Nephron progenitor cell (in vitro differentiated cells): ENCODE measurements at places on chromosomes 11 and 22.
A peak's percentile ranks its signal among the peaks of the same experiment; 100 is the strongest.

DNA sequence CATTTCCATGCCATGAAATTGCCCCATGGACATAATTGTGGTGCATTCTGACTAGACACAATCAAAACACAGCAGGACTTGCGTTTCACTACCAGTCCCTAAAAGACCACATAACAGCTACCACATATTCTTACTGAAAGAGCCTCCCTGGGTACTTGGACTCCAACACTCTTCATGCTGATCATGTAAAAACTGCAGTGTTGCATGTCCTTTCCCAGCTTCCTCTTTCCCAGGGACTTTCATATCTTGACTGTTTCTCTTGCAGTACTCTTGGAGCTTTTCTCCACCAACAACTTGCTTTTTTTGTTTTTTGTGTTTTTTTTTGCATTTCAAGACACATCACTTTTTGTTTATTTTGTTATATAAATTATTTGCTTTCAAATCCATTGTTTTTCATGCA is 22.9 kb downstream of the MS4A6E start:
- peaks cover 3% of the 10 kb centered on the region for H3K27me3 ChIP-seq
- H3K27ac ChIP-seq: no peak overlapping the region
- DNase-seq: no peak

GRCh38 chr11:73889019-73889418 is 12.2 kb downstream of the PAAF1 start:
- peaks cover 5% of the 10 kb centered on the region for H3K4me1 ChIP-seq
- no peak overlapping the region for H3K27ac ChIP-seq
- H3K27me3 ChIP-seq: no peaks in the 10 kb centered on the region
- H3K36me3 ChIP-seq: peaks cover 58% of the 10 kb centered on the region

GRCh38 chr11:117807482-117808327 is 10.7 kb upstream of the DSCAML1 start:
- peaks cover 90% of the 10 kb centered on the region for H3K27me3 ChIP-seq
- H3K4me1 ChIP-seq: peaks cover 36% of the 10 kb centered on the region
- peak; percentile 89 for DNase-seq
- no peaks in the 10 kb centered on the region for H3K36me3 ChIP-seq
- H3K27ac ChIP-seq: no peak overlapping the region

GRCh38 chr22:49892226-49892899 is 25.9 kb downstream of the ALG12 start:
- peaks cover 98% of the 10 kb centered on the region for H3K36me3 ChIP-seq
- H3K4me1 ChIP-seq: peaks cover 6% of the 10 kb centered on the region
- H3K27ac ChIP-seq: no peak overlapping the region
- H3K27me3 ChIP-seq: peaks cover 4% of the 10 kb centered on the region

- peaks cover 3% of the 10 kb centered on the region for H3K27me3 ChIP-seq
- no peak overlapping the region for H3K4me3 ChIP-seq
- no peak overlapping the region for H3K27ac ChIP-seq
- H3K4me1 ChIP-seq: no peaks in the 10 kb centered on the region
- H3K36me3 ChIP-seq: no peaks in the 10 kb centered on the region
Measured at GRCh38 chr11:28488336-28488735, 380.1 kb downstream of the METTL15 start.

GRCh38 chr11:37511425-37511933 is 913.4 kb upstream of the RAG2 start:
- no peaks in the 10 kb centered on the region for H3K4me1 ChIP-seq
- H3K27ac ChIP-seq: no peak overlapping the region
- H3K27me3 ChIP-seq: no peaks in the 10 kb centered on the region
- no peaks in the 10 kb centered on the region for H3K36me3 ChIP-seq
- H3K4me3 ChIP-seq: no peak overlapping the region
- DNase-seq: no peak

- peak; percentile 30 for DNase-seq
- no peak overlapping the region for H3K4me3 ChIP-seq
- H3K36me3 ChIP-seq: no peaks in the 10 kb centered on the region
- no peak overlapping the region for H3K27ac ChIP-seq
- H3K4me1 ChIP-seq: peaks cover 29% of the 10 kb centered on the region
Measured at GRCh38 chr11:31805629-31806185, 5.4 kb downstream of the PAX6 start.

DNA sequence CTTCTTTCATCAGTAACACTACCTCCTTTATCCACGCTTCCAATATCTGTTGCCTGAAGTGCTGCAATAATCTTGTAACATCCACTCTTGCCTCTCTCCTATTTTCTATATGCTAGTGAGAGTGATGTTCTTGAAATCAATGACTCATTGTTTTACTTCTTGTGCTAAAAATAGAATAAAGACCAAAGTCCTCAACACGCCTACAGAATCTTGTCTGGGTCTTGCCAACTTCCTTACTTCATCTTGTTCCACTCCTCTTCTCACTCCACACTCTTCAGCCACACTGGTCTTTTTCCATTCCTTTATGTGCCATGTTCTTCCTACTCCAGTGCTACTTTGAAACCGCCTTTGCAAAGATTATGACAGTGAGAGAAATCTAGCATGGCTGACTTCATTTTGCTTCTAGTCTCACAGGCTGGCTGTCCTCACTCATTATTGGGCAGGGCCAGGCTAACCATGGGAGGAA is 136.4 kb downstream of the CCDC81 start:
- DNase-seq: no peak
- no peaks in the 10 kb centered on the region for H3K36me3 ChIP-seq
- no peak overlapping the region for H3K27ac ChIP-seq
- no peak overlapping the region for H3K4me3 ChIP-seq
- H3K27me3 ChIP-seq: no peaks in the 10 kb centered on the region

GRCh38 chr11:48103621-48104567 is 112.7 kb upstream of the OR4B1 start:
- H3K27me3 ChIP-seq: peaks cover 7% of the 10 kb centered on the region
- no peak overlapping the region for H3K27ac ChIP-seq
- DNase-seq: no peak
- H3K4me1 ChIP-seq: peaks cover 58% of the 10 kb centered on the region
- no peaks in the 10 kb centered on the region for H3K36me3 ChIP-seq

GRCh38 chr22:49673048-49673447 is 154.6 kb downstream of the BRD1 start:
- peaks cover 79% of the 10 kb centered on the region for H3K27me3 ChIP-seq
- H3K4me3 ChIP-seq: no peak overlapping the region
- H3K27ac ChIP-seq: no peak overlapping the region
- no peak for DNase-seq
- H3K4me1 ChIP-seq: peaks cover 10% of the 10 kb centered on the region
- H3K36me3 ChIP-seq: no peaks in the 10 kb centered on the region

DNA sequence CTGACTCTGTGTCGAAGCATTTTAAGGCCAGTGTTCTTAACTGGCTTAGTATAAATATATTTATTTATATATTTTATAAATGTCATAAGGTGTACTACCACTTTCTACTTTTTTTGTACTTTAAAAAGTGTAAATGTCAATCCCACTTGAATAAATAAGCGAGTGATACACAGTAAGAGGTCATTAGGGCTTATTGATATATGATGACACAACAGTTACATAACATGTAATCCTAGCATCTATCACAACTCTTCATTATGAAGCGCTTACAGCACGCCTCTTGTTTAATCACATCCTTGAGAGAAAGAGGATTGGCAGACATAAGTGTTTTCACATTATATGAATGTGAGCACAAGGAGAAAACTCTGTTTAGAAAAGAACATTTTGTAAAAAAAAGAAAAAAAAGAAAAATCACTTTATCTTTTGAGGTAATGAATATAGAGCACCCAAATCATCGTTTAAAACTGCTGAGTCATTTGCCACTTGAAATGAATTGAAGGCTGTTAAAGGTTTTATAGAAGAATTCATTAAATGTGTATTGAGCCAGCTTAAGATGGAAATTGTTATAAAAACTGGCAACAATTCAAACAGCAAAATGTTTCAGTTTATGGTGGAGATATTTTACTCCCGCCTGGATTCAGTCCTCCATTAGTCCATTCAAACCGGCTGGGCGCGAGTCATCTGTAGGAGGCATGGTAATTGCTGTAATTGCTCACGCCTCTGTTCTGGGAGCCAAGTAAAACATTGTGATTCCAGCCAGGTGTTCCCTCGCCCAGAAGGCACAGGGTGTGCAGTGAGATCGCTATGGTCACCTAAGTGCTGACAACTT is 627.3 kb upstream of the KIRREL3 start:
- H3K4me3 ChIP-seq: no peak overlapping the region
- H3K4me1 ChIP-seq: peaks cover 67% of the 10 kb centered on the region
- H3K36me3 ChIP-seq: no peaks in the 10 kb centered on the region
- H3K27me3 ChIP-seq: peaks cover 2% of the 10 kb centered on the region

- no peaks in the 10 kb centered on the region for H3K36me3 ChIP-seq
- H3K27me3 ChIP-seq: peaks cover 3% of the 10 kb centered on the region
- H3K4me3 ChIP-seq: no peak overlapping the region
- peaks cover 8% of the 10 kb centered on the region for H3K4me1 ChIP-seq
- DNase-seq: no peak
Measured at GRCh38 chr11:95461348-95461747, 230.3 kb upstream of the SESN3 start.

GRCh38 chr11:112801025-112801816 is 160.0 kb upstream of the NCAM1 start:
- peaks cover 62% of the 10 kb centered on the region for H3K4me1 ChIP-seq
- DNase-seq: no peak
- peaks cover 14% of the 10 kb centered on the region for H3K27me3 ChIP-seq
- H3K4me3 ChIP-seq: no peak overlapping the region

DNA sequence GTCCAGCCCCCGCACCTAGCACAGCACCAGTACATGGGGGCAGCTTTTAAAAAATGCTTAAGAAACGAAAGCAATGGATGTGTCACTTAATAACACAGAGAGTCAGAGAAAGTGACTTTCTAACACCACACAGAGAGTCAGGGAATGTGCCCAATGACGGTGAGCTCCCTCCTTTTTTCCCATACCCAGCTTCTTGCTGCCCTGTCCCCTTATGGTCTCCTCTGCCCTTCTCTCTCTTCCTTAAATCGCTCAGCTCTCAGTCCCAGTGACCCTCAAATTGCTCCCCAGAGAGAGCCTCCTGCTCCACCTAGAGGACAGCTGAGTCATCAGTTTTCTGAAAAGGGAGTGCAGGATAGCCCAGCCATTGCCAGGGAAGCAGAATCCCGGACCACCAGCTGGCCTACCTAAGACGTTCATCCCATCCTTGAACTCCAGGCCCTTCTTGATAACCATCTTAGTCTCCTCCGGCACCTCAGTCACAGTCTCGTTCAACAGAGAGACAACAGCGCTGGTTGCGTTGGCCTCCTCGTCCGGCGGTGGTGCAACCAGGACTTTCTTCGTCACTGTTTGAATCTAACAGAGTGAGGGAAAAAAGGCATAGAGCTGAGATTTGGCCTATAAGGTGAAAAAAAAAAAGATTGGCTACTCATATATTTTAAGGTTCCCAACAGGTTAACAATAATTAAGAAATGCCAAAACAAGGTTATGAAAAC is 113.5 kb downstream of the SLC1A2 start:
- H3K27me3 ChIP-seq: peaks cover 5% of the 10 kb centered on the region
- no peak overlapping the region for H3K27ac ChIP-seq
- peak; percentile 41 for DNase-seq
- no peak overlapping the region for H3K4me3 ChIP-seq
- peaks cover 21% of the 10 kb centered on the region for H3K4me1 ChIP-seq

GRCh38 chr11:26231252-26231661 is 100.7 kb upstream of the ANO3 start:
- no peaks in the 10 kb centered on the region for H3K27me3 ChIP-seq
- peak overlapping the region; percentile 61 for H3K27ac ChIP-seq
- no peaks in the 10 kb centered on the region for H3K4me1 ChIP-seq
- no peaks in the 10 kb centered on the region for H3K36me3 ChIP-seq

GRCh38 chr11:126915430-126915829 is 85.1 kb downstream of the KIRREL3 start:
- H3K4me1 ChIP-seq: peaks cover 5% of the 10 kb centered on the region
- no peak overlapping the region for H3K27ac ChIP-seq
- no peak overlapping the region for H3K4me3 ChIP-seq
- DNase-seq: no peak
- peaks cover 3% of the 10 kb centered on the region for H3K27me3 ChIP-seq
- no peaks in the 10 kb centered on the region for H3K36me3 ChIP-seq

DNA sequence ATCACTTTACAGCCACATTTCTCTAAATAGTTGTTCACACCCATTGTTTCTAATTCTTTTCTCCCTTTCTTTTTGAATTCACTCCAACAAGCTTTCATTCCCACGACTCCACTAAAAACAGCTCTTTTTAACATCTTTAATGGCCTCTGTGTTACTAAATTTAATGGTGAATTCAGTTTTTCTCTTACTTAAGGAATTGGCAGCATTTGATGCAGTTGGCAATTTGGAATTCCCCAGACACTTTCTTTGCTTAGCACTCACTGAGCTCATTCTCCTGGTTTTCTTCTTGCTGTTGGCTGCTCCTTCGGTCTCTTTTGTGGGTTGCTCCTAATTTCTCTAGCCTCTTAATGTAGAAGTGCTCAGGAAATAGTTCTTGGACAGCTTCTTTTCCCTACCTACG is 40.5 kb upstream of the OR9Q1 start:
- H3K4me1 ChIP-seq: no peaks in the 10 kb centered on the region
- H3K4me3 ChIP-seq: no peak overlapping the region
- no peaks in the 10 kb centered on the region for H3K36me3 ChIP-seq
- peaks cover 15% of the 10 kb centered on the region for H3K27me3 ChIP-seq

DNA sequence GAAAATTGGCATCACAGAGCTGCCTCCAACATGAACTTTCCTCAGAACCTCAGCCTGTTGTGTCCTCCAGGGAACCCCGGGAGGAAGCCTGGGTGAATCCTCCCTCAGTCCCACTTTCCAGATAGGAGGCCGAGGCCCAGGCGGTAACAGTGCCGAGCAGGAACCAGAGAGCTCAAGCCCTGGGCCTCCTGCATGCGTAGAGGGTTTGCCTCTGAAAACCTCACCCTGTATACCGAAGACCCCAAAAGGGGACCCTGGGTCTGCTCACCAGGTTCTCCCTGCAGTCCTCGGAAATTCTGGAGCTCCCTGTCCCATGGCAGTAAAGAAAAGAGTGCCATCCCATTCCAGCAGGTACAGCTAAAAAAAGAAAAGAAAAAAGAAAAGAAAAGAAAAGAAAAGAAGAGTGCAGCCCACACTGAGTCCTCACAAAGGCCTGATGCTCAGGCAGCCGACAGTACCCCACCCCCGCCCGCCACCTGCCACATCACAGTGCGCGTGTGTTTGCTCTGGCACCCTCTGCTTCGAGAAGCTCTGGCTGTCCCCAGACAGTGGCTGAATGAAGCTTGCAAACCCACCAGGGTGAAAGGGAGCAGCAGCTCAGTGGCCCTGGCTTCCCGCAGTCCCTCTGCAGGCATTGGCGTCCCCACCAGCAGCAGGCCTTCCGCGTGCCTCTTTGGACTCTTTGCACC is 28.4 kb upstream of the FADD start:
- peak overlapping the region; percentile 61 for H3K27ac ChIP-seq
- peaks cover 7% of the 10 kb centered on the region for H3K27me3 ChIP-seq
- peaks cover 38% of the 10 kb centered on the region for H3K4me1 ChIP-seq
- peak overlapping the region; percentile 19 for H3K4me3 ChIP-seq
- peak; percentile 25 for DNase-seq

GRCh38 chr22:19631899-19632667 is 82.2 kb upstream of the SEPTIN5 start:
- peaks cover 13% of the 10 kb centered on the region for H3K4me1 ChIP-seq
- no peak overlapping the region for H3K4me3 ChIP-seq

- DNase-seq: no peak
- H3K4me3 ChIP-seq: no peak overlapping the region
- H3K27me3 ChIP-seq: peaks cover 41% of the 10 kb centered on the region
Measured at GRCh38 chr22:22995166-22995565, 75.2 kb upstream of the GNAZ start.

GRCh38 chr11:94926698-94927237 is 46.6 kb downstream of the CWC15 start:
- peak overlapping the region; percentile 23 for H3K4me3 ChIP-seq
- H3K4me1 ChIP-seq: peaks cover 38% of the 10 kb centered on the region
- H3K27ac ChIP-seq: peak overlapping the region; percentile 92
- peaks cover 3% of the 10 kb centered on the region for H3K27me3 ChIP-seq
